ENCODE measurements at places on chromosomes 1 and 21. TPM values are rescaled to one million over a fixed set of nuclear protein-coding genes. Genes with fewer than 3 reads are reported as not detected.
A peak's percentile ranks its signal among the peaks of the same experiment; 100 is the strongest.

GRCh38 chr1:203127666-203128430 is at the start of gene ADORA1:
Gene ADORA1 (plus strand): TSS chr1:203127726. CDS start chr1:203128842, 1,116 bp downstream.
- peak; percentile 87 for ATAC-seq

DNA sequence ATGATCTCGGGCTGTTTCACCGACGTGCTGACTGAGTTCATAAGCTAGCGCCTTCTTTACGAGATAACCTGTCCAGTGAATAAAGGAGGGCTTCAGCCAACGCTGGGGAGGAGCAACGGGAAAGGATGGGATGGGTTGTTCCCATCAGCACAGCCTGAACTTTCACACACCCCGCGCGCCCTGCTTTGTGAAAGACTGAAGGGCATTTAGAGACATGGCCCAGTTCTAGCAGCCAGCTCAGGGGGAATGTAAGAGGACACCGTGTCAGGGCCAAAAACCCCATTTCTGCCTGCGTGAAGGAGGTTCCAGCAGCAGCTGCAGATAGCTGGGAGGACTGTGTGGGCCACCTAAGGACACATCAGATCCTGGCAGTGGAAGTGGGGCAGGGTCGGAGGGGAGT is 255.1 kb upstream of the RAB4A start:
- no peak for ATAC-seq

DNA sequence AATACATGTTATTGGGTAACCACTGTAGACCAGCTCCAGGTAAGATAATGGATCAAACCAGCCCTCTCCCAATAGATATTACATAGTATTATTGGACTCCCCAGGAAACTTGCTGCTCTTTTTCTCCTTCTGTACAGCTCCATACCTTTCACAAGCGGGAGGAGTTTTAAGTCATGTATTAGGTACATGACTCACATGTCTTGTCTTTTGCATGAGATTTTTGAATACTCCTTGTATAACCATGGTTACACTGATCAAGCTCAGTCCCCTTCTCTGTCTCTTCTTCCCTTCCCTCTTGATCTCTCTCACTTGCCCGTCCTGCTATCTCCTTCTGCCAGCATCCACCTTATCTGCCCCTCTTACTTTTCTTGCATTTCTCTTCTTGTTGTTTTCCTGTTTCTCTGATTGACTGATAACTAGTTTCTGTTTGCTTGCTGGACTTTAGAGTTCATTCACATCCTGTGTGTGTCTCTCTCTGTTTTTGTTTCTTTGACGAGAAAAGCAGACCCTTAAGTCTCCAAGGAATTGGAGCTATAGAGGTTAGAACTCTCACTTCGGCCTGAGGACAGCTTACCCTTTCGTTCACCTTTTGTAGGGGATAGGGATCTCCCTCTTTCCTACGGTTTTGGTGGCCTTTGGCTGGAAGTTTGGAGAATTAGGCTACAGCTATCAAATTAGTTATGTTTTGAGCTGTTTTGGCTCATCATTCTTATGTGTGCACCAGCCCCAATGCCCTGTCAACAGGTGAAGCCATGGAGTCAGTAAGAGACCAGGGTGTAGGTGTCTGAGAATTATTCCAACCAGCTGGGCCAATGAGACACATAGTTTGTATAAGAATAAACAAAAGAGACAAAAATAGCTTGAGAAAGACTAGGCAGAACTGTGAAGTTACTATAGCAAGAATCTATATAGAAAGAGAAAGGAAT is 49.0 kb upstream of the ASB17 start:
- no peak for ATAC-seq

DNA sequence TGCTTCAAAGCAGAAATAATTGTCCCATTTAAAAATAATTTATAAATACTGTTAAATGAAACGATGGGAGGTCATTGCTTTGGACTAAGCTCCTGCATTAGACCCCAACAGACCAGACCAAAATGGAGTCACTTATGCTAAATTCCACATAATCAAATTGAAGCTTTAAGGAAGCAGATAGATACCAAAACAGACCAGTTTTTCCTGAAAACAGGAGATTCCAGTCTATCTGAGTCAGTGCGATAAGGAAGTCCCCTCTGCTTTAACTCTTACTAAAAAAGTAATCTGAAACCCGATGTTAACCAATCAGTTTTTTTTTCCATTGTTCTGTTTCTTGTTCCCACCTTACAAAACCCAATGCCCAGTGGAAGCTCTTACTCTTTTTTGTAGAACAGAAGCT is 16.2 kb upstream of the DNASE2B start:
- no peak for ATAC-seq

DNA sequence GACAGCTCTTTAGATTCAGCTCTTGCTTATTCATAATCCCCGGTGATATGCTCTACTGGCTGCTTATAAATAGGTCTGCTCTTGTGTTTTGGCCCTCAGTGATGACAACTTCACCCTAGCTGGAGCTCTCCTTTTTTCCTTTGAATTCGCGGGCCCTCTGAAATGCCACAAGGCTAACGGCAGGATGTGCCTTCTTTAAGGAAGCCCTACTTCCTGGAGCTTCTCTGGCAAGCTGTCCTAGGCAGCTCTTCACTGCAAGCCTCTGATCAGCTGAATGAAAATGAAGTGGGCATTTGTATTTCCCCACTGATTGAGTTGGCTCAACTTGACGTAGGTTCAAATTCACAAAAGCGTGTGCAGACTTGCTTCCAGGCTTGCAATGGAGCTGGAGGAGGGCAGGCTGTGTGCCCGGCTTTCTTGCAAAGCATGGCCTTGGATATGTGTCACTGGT is 22.2 kb downstream of the SGIP1 start:
- no peak for ATAC-seq

- ATAC-seq: no peak
Measured at GRCh38 chr21:43826623-43826974, 37.2 kb downstream of the RRP1 start.

DNA sequence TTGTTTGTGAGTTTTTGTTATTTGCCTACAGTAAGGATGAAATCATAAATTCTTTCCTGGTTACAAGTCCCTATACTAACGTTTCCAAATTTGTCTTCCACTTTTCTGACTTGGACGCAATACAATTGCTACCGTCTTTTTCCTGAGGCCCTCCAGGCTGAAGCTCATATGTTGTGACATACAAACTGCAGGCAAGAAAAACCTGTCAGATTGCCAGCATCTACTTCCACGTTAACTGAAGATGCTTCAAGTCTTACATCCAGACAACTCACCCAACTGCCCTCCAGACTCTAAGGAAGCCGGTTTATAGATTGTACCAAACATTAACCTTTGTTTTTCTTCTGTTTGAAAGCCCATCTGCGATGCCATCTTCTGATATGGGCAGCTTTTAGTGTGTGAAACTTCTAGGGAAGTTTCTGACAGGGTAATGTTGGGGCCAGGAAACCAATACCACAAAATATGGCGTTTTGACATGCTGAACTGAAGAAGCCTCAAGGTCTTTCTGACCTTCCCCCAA is 21.4 kb upstream of the RNF11 start:
- no peak for ATAC-seq

Gene SIKE1
- 36.6 TPM for total RNA-seq

Gene LTN1
- total RNA-seq: 40.6 TPM

Gene SOAT1
- total RNA-seq: 13.8 TPM

Gene SYT14
- total RNA-seq: not detected

Gene SYPL2
- 4.0 TPM for total RNA-seq

Gene TPTE
- total RNA-seq: not detected

Gene GON4L
- total RNA-seq: 55.1 TPM
